Karpas-422 (cell line): ENCODE measurements at places on chromosomes 11 and 22.
A peak's percentile ranks its signal among the peaks of the same experiment; 100 is the strongest.

- DNase-seq: no peak
Measured at GRCh38 chr11:128938156-128938885, 4.3 kb downstream of the TP53AIP1 start.

GRCh38 chr11:47950396-47950795 lies 30.0 kb upstream of the PTPRJ start:
- DNase-seq: peak; percentile 91

GRCh38 chr22:40818192-40818746 lies 877 bp downstream of the SLC25A17 start:
- DNase-seq: no peak

DNA sequence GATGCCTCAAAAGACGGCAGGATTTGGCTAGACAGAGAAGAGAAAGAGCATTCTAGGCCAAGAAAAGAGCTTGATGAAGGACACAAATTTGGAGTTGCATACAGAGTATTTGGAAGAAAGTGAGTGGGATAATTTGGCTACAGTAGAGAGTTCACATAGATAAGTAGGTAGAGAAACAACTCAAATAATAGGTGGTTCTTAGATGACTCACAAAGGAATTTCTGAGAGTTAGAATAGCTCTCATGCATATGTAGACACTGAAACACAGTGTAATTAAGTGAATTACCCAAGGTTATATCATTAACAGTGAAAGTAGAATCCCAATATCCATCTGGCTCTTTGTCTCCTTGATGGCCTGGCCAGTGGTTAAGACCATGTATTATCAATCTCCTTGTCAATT lies 228.6 kb upstream of the DDI1 start:
- DNase-seq: no peak

GRCh38 chr22:38802671-38803121 lies 8.8 kb upstream of the DNAL4 start:
- no peak for DNase-seq

DNA sequence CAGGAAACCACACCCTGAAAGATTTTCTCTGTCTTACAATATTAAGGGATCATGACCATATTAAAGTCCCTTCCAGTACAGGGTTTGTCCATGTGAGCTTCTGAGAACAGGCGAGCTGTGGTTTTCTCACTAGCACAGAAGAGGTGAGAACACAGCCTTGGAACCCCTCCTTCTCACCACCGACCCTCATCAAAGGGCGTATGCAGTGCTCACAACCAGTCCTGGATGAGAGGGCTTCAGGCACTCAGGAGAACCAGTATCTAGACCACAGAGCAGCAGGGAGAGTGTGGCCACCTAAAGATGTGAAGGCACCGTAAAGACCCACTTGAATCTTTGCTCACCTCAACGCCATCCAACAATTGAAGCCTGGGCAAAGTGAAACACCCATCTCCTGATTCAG lies 397.0 kb downstream of the ETS1 start:
- no peak for DNase-seq

DNA sequence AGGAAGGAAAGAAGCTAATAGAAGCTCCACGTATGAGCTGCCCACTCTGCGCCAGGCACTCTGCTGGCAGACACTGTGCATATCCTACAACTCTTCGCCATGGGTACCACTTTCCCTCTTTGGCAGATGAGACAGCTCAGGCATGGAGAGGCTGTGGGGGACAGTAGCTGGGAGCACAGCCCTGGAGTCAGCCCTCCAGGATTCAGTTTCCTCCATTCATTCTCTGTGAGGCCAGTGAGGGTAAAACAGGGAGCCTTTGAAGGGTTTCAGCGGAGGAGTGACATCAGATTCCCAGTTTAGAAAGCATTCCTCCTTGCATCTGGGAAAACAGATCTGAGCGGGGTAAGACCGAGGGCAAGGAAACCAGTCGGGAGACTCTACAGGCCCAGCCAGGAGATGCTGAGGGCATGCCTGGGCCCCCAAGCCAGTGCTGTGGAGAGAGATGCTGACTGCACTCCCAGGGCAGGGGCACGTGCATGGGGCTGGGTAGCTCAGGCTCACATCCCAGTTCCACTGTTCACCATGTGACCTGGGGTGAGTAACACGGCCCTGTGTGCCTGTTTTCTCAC lies 58.3 kb upstream of the EMID1 start:
- DNase-seq: no peak

DNA sequence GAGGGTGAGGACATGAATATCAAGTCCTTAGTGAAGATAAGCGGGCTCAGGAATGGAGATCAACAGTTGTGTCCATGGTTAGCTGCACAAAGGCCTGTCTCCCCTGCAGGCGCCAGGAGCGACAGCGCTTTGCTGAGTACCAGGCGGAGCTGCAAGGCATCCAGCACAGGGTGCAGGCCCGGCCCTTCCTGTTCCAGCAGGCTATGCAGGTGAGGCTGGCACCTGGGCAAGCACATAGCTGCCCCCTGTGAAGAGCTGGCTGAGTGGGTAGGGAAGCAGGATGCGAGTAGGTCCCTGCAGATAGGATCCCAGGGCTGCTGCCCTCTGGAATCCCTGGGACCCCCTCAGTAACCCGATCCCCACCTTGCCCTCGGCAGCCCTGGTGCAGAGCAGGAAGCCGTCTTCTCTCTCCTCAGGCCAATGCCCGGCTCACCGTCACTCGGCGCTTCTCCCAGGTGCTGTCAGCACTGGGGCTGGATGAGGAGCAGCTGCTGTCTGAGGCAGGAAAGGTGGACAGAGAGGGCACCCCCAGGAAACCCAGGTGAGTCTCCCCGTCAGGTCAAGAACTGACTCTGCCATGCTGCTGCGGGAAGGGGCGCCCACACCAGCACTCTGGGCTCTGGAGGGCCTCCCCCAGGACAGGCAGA lies 2.6 kb upstream of the SART1 start:
- no peak for DNase-seq

DNA sequence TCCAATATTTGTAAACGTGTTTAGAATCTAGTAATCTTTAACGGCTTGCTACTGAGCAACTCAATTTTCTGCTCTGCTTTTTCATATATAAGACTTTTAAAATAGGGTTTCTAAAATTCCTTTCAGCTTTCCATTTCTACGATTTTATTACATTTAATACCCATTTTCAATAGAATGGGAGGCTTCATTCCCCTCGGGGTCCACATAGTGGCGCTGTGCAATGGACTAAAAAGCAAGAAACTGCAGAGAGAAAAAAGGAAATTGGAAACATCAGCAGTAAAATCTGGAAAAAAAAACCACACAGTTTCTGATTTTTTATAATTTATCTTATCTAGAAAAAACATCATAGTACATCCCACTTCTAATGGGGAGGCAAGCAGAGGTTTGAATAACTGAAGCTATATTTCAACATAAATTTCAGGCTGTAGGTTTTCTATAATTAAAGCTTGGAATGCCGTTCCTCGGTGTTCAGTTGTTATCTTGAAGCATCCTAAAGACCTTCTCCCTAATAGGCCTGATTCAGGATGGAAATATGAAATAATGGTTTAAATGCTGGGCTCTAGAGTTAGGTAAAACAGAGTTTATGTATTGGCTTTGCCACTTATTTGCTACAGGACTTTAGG lies 18.7 kb upstream of the JHY start:
- peak; percentile 68 for DNase-seq

DNA sequence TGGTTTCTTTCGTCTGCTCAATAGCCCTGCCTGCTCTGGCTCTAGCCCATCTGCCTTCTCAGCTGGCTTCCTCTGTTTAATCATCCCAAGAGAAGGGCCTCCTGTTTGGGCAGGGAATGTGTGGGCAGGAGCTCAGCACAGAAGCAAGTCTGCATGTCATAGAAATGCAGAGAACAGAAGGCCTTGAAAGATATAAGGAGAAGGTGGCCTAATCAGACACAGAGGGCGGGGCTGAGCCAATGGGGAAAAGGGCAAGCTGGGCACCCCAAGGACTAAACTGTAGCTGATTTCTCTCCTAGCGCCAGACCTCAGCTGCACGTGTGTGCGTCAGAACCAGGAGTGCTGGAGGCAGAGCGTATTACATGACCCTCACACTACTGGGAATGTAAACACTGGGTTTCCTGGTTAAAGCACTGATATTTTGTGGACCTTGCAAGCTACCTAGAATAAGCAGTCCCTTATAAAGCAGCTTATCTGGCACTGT lies 7.6 kb upstream of the CCKBR start:
- no peak for DNase-seq

GRCh38 chr22:19931514-19931913 lies 10.1 kb upstream of the COMT start:
- DNase-seq: no peak

DNA sequence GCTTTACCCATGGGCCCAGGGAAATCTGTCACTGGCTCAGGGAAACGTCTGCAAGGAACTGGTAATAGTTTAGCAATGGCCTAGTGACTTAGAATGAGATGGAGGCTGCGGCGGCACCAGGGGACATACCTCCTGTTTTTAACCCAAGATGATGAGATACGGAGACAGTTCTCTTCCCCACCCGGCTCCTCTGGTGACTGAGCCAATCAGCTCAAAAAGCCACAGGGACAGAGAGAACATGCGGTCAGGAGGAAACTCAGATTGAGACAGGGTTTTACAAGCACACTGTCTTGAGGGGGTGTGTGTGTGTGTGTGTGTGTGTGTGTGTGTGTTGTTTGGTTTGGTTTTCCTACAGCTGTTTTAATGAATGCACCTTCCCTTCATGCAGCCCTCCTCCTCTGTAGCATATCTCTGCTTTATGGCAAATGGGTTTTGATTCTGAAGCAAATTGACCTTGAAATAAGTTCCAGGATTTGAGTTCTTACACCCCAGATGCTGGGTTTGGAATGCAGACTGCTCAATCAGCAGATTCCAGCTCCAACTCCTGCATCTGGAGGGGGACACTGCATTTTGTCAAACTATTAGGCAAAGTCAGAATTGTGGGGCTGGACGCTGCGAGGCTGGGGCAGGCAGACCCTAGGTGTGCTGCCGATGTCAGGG lies 246.2 kb downstream of the NTM start:
- DNase-seq: no peak

- no peak for DNase-seq
Measured at GRCh38 chr22:23908587-23909205, 14.5 kb downstream of the MIF start.
